Suprapubic skin (tissue), 4 donors: ENCODE measurements at places on chromosomes 4 and X. TPM values are rescaled to one million over a fixed set of nuclear protein-coding genes. Genes with fewer than 3 reads are reported as not detected.

- DNase-seq = no peak
Observed at GRCh38 chrX:44451056-44451455, 91.6 kb downstream of the FUNDC1 start.

DNA sequence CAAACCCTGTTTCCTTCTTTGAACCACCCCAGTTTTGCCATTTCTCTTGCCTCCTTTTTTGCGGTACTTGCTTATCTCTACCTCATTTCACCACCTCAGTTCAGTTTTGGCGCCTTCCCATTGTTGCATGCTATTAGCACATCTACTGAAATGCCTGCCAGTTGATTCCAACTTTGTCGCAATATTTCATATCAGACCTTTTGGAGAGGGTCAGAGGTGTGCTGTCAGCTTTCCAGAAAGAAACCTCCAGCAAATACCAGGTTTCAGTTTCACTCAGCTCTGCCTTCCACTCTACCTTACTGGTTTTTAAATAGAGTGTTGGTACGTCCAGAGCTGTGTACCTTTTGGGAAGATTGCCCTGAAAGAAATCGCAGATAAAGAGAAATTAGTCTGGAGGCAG lies 91.9 kb upstream of the CPEB2 start:
- no peak for DNase-seq

DNA sequence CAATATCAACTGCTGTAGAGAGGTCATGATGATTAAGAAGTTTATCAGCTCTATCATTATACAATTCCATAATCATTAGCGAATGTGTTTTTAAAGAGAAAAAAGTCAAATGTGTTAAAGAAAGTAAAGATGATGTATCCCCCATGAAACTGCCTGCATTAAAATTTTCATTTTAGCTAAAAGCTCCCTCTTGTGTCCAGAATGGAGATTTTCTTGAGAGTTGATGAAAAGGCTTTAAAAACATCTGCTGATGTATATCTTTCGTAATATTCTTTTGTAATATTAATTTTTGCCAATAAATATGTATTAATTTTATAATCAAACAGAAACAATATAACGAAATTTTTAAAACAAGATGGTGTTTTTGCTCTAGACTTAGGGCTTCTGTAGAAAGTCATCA lies 52.1 kb upstream of the LHFPL1 start:
- no peak for DNase-seq

- DNase-seq = no peak
Observed at GRCh38 chrX:9759337-9759736, 6.3 kb downstream of the GPR143 start.

GRCh38 chr4:112448306-112449132 lies 67.5 kb downstream of the NEUROG2 start:
- DNase-seq = no peak

DNA sequence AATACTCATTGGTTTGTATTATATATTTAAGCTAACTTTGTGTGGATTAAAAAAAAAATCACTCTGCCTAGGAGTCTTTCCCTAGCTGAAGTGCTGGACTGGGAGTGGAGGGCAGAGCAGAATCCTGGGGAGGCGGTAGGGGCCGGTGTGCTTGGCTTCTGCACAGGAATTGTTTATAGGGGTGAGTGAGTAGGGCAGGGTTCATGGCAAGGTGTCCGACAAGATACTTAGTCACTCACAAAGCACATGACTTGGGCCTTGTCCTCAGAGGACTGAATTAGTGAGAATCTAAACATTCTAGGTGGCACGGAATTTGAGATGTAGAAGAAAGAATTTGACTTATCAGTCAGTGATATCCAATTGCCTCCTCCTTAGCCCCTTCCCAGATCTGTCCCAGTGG lies 32.2 kb downstream of the FNIP2 start:
- DNase-seq = no peak

DNA sequence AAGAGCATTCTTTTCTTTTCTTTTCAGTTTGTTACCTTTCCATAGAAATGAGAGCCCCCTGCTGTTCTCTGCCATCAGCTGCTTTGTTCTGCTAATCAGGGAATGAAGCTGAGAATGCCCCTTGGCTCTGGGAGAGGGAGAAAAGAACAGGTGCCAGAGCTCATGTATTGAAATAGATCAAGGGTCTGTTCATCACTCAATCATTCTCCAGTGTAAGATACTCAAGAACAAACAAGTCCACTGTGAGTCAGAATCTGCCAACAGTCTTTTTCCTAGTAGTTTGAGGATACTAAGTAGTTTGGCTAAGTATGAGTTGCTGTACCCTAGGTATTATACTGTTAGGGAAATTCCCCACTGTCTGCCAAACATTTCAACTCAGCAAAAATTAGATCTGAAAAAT lies 144.3 kb downstream of the RTL3 start:
- DNase-seq = no peak

- DNase-seq = no peak
Observed at GRCh38 chrX:151359931-151360871, 36.8 kb upstream of the VMA21 start.

GRCh38 chr4:152117520-152117919 lies 356.7 kb upstream of the GATB start:
- no peak for DNase-seq

RNF150 gene
- total RNA-seq = 4.0 TPM

CCDC120 gene
- total RNA-seq = 38.7 TPM

LEF1 gene
- 10.0 TPM for total RNA-seq

F8A2 gene
- not detected for total RNA-seq

APELA gene
- not detected for total RNA-seq

PCSK1N gene
- 2.2 TPM for total RNA-seq
